Progenitor cell of endocrine pancreas (in vitro differentiated cells): ENCODE measurements at places on chromosomes 4 and X. TPM values are rescaled to one million over a fixed set of nuclear protein-coding genes. Genes with fewer than 3 reads are reported as not detected.

GRCh38 chr4:146190456-146190855 is 14.9 kb downstream of the LSM6 start:
- DNase-seq: no peak

DNA sequence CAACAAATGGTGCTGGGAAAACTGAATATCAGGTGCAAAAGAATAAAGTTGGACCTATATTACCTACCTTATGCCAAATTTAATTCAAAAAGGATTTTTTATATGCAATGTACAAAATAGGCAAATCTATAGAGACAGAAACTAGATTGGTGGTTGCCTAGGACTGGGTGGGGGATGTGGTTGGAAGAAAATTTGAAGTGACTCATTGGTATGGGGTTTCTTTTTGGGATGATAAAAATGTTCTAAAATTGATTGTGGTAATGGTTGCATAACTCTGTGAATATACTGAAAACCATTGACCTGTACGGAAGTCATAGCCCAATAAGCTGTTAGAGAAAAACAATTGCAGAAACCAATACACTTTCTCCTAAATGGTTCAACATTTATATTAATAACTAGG is 72.1 kb downstream of the COL4A5 start:
- DNase-seq: no peak

DNA sequence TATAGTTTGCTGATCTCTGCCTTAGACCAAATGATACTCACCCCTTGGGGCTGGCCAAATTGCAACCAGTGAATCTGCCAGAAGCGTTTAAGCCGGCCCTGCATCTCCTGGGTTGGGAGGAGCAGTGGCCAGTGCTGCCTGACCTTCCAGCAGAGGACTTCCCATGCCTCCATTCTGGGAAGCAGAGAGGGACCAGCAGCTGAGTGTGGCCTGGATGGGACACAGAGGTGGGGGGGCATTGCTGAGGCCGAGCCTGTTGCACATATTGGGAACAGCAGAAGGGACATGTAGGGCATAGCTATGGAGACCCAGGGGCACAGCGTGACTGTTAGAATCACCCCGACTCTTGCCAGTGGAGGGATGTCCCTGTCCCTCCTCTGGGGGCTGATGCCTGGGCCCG is 93.3 kb downstream of the CPZ start:
- no peak for DNase-seq

- no peak for DNase-seq
Measured at GRCh38 chrX:133637765-133638164, 222.5 kb upstream of the GPC4 start.

Gene RRH
- total RNA-seq: 0.33 and 0.57 TPM in 2 replicates

Gene HERC6
- total RNA-seq: 6.2 and 7.3 TPM in 2 replicates

- no peak for DNase-seq
Measured at GRCh38 chr4:1476140-1476513, 69.9 kb upstream of the NKX1-1 start.

GRCh38 chr4:26937567-26937966 is 76.9 kb downstream of the STIM2 start:
- DNase-seq: no peak

DNA sequence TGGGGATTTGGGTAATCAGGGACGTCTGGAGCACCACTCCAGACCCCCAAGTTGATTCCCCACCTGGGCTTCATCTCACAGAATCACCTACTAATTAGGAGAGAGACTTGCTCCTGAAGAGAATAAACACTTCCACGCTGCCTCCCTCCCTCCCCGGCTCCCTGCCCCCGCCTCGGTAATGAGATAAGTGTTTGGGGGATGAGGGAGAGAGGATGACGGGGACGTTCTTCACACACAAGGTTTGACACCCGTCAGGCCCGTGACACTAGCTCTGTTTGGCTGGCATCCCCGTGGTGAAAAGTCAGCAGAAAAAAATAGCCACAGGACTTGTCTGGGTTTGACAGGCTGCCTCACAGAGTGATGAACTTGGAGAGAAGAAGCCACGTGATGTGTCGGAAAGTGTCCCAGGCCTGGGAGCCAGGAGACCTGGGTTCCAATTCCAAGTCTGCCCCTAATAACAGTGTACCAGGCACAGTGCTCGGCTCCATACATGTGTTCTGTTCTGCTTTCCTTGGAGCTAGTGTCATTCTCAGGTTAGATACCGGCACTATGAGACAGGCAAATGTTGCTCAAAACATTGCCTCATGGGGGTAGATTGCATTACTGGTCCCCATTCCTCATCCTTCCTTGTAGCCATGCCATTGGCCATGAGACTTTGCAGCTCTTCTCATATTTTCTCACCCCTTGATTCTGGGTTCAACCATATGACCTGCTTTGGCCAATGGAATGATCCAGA is 578.0 kb downstream of the BCOR start:
- DNase-seq: no peak

- DNase-seq: no peak
Measured at GRCh38 chrX:21735038-21735767, 22.7 kb downstream of the SMPX start.

GRCh38 chrX:13938051-13938828 is 91.5 kb downstream of the GEMIN8 start:
- peak; percentile 27 for DNase-seq

- DNase-seq: no peak
Measured at GRCh38 chr4:168932138-168932537, 77.9 kb downstream of the CBR4 start.

Gene ADGRL3
- 5.6 and 7.0 TPM in 2 replicates for total RNA-seq

DNA sequence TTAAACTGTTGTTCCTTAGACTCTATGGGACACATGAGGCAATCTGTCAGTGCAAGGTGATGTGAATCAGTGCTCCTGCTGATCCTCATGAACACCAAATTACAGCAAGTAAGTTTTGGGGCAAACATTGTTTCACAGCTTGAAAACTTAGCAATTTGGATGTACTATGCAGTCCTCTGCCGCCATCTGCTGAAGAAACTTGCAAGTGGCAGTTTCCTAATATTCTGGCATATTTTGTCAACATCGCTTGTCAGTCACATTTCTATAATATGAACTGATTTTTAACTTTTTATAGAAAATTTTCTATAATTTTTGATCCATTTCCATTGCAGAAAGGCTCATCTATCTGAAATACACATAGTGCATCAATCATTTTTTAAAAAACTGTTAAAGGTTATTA is 56.3 kb downstream of the ZAR1 start:
- DNase-seq: no peak

Gene HOPX
- total RNA-seq: 0.55 and 0.69 TPM in 2 replicates

GRCh38 chr4:65960751-65961150 is 290.5 kb upstream of the EPHA5 start:
- DNase-seq: no peak

DNA sequence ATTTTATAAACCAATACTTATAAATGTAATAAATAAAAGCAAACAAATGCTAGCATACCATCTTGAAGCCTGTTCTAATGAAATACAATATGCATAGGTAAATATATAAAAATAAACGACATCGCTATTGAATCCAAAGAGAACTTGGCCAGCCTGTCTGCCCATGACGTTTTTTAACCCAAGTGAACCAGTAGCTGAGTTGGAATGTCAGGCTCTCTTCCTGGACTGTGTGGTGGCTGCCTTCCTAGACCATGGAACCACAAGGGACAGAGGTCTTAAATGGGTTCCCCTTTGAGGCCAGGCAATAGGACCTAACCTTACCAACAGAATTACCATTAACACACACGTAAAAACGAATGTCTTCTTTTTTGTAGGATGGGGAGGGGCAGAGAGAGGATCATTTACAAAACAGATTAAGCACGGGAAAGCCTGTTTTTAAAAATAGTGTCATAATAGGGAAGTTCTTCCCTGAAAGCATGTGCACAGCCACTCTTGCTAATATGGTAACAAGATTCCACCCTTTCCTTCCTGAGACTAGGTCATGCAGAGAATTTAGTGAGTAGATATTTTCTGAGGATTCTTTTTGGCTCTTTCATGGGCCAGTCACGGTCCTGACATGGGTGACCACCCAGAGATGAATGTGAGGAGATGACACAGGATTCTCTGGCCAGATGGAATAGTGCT is 69.4 kb upstream of the ACSL1 start:
- no peak for DNase-seq

Gene XKRX
- total RNA-seq: 0.44 and 0.86 TPM in 2 replicates

Gene FATE1
- 0.78 TPM in 1 of 2 replicates, not detected in the other for total RNA-seq

- no peak for DNase-seq
Measured at GRCh38 chr4:173488656-173489055, 41.4 kb downstream of the HAND2 start.

Gene KIF4A
- 17.0 and 18.0 TPM in 2 replicates for total RNA-seq

- no peak for DNase-seq
Measured at GRCh38 chr4:38818441-38818976, 13.9 kb upstream of the TLR1 start.

DNA sequence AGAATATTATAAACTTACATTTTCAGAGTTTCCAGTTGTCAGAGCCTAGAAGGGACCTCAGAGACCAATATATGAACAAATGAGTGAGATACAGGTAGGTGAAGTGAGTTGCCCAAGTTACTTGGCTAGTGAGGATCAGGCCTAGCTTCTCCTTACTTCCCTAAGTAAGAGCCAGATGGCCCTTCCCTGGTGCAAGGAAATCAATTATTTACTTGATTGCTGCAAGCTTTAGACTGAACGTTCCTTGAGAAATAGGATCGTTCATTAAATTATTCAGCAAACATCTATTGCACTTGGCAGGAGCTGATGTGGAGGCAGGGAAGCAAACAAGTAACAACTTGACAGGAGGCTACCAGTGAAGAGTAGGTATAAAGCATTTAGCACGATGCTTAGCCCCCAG is 117.8 kb downstream of the EFHC2 start:
- DNase-seq: no peak

GRCh38 chr4:76420762-76421581 is at the start of gene CCDC158:
CCDC158 (minus strand) TSS chr4:76421141; CDS start chr4:76403207, 17,934 bp downstream.
- DNase-seq: no peak

- no peak for DNase-seq
Measured at GRCh38 chr4:20454515-20454914, 202.8 kb downstream of the SLIT2 start.

DNA sequence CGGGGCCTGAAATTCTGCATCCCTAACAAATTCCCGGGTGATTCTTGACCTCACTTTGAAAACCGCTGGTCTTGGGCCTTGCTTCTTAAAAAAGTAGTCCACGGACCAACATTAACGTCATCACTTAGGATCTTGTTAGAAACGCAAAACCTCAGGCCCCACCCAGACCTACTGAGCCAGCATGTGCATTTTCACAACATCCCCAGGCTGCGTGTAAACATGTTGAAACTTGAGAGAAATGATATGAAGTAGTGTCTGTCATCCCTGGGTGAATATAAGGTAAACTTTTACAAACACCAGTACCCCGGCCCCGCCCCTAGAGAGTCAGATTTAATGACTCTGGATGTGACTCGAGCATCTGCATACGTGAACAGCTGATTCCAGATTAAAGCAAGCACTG is 33.7 kb downstream of the SORBS2 start:
- DNase-seq: no peak
